Common myeloid progenitor, CD34-positive (primary cell): ENCODE measurements at places on chromosomes 7 and 10.

GRCh38 chr7:142308326-142308725 is 50.5 kb upstream of the PRSS58 start:
- no peak for DNase-seq

DNA sequence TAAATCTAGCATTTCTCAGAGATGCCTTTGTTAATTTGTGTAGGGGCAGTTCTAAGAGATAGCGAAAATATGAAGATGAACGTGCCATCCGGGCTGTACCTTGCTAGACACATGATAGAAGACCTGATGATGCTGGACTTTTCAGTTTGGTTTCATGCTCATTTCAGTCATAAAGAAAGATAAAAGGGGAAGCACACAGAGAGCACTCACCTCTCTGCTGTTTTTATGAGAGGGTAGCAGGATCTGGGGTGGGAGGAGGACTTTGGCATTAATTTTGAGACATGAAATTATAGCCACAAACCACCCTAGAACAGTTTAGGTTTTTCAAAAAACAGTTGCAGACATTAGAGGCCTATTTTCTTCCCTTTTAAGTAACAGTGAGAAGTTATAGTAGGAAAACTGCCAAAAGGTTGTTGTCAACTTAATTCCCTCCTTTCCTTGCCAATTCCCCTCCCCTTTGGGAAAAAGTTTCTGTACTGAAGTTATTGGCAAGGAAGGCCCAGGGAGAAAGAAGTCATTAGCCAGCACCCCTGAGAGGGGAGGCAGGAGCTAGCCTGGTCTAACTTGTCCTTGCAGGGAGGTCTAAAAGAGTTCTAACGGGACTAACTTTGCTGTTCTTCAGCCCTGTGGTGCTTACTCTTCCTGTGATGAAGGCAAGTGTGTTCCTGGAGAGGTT is 2.6 kb downstream of the ST7 start:
- no peak for DNase-seq

- DNase-seq = no peak
Measured at GRCh38 chr10:11434324-11434723, 177.1 kb downstream of the USP6NL start.

- DNase-seq = no peak
Measured at GRCh38 chr7:98459529-98459928, 58.6 kb upstream of the BAIAP2L1 start.

DNA sequence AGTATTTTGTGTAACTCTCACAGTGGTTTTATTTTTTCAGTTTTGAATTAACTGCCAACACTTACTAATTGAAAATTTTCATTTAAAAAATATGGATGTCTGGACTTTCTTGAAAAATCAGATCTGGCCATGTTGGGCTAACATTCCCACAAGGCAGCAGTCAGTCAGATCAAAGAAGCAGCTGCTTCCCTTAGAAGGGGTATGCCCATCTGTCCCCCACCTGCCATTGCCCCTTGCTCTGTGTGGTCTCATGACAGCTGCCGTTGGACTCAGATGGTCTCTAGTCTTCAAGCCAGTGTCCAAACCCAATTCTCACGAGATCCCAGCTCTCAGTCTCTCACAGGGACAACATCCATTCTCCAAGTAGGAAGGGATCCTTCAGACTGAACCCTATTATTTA is 212.1 kb upstream of the GHITM start:
- no peak for DNase-seq

- peak; percentile 23 for DNase-seq
Measured at GRCh38 chr10:89702121-89702480, 711 bp downstream of the KIF20B start.

DNA sequence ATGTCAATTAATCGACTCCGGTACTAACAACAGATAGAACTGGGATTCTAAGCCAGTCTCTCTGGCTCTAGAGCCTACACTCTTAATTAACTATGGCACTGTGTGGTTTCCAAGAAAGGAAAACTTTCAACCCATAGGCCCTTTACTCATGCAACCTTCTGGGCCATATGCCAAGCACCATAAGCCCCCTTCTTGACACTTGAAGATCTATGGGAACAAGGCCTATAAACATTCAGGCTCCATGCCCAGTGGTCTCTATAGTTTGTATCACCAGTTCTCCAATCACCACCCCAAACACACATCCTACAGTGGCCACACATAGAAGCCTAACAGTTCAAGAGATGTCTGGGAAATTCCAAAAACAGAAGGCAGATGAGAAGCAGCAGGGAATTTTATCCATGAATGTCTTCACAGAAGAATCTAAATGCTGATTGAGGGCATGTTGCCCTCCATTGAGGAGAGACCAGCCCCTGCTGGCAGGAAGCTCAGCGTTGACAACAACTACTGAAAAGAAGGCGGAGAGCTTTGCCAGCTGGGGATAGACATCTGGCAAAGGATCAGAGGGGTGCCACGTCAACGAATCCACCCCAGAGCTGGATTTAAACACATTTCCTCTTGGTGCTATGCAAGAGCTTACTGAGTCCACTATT is 64.4 kb downstream of the GRM3 start:
- DNase-seq = no peak

DNA sequence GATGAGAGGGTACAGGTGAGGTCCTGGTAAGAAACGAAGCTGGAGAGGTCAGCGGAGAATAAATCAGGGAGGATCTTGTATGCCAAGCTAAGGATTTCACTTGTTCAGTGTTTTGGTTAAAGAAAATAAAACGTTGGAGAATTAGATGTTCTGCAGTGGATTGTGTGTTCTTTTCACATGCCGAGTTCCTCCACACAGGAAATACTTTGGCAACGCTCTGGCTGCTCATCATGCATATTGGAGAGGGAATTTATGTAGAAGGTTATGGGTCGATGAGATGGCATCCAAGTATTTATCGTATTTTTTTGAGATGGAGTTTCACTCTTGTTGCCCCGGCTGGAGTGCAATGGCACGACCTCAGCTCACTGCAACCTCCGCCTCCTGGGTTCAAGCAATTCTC is 11.0 kb downstream of the RPS24 start:
- no peak for DNase-seq

GRCh38 chr10:35331894-35332640 is 4.2 kb upstream of the CCNY start:
- no peak for DNase-seq

- no peak for DNase-seq
Measured at GRCh38 chr7:105677410-105677730, 96.1 kb upstream of the EFCAB10 start.

GRCh38 chr10:43809211-43809930 is 160.7 kb upstream of the ZNF32 start:
- DNase-seq = no peak

- peak; percentile 89 for DNase-seq
Measured at GRCh38 chr7:101244375-101245146, at the start of gene FIS1. FIS1 (minus strand) TSS chr7:101245081; CDS start chr7:101245004, 77 bp downstream.
